ENCODE measurements at places on chromosomes 7 and 10.

DNA sequence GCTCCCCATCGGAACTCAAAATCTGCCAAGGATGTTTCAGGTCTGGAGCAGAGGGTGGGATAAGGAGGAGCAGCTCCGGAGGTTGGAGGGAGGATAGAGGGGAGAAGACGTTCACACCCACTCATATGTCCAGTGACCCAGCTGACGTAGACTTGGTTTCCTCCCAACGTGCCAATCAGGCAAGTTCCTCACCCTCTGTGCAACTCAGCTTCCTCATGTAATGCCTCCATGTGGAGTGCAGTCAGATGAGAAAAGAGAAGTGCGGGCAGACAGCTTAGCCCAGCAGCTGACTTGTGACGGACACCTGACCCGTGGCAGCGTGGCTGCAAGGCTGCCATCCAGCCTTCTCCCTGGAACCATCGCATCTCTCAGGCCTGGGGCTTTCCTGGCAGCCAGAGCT lies 86.8 kb downstream of the NPTX2 start:
- DNase-seq, result no peak

- DNase-seq, result no peak
Measured at GRCh38 chr7:83614112-83614511, 34.8 kb downstream of the SEMA3E start.

DNA sequence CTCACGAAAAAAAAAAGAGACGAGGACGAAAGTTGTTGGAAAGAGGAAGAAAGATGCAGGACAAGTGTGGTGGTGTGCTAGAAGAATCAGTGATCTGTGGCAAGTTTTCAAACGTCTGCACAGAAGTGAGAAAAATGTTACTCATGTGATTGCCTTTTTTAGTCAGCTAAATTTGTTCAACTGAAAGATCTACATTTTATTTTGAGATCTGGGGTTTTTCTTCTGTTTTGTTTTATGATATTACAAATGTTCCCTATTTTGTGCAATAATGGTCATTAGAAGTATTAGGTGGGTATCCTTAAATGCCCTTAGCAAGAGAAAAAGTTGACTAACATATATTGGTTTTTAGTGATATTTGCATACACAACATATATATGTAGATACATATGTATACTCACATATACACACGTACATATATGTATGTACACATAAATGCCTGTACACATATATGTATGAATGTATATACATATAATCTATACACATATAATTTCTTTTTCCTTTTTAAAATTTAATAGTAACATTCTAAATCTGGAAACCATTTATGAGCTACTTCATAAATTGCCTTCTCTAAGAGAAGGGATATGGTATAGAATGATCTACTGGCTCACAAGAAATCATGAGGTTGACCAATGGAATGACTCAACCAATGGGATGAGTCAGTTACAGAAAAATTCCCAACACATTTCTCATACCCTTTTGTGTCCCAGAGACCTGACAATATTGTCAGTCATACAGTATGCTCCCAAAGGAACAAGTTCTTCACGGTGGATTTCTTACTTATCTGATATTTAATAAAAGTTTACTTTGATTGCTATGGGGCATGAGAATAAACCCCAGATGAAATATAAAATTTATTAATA lies 38.4 kb downstream of the SLC39A12 start:
- DNase-seq, result no peak

GRCh38 chr7:106392590-106392989 lies 107.8 kb upstream of the NAMPT start:
- no peak for DNase-seq

- no peak for DNase-seq
Measured at GRCh38 chr7:158043551-158044481, 543.8 kb downstream of the PTPRN2 start.

- no peak for DNase-seq
Measured at GRCh38 chr10:17693009-17693408, 49.1 kb downstream of the STAM start.

GRCh38 chr7:94676431-94676830 lies 20.5 kb upstream of the SGCE start:
- DNase-seq, result no peak

GRCh38 chr7:18356191-18356645 lies 139.3 kb upstream of the HDAC9 start:
- DNase-seq, result no peak

GRCh38 chr10:97393034-97393573 lies 8.0 kb downstream of the RRP12 start:
- DNase-seq, result no peak

GRCh38 chr7:46450886-46451285 lies 529.8 kb upstream of the IGFBP3 start:
- no peak for DNase-seq

- no peak for DNase-seq
Measured at GRCh38 chr7:69638674-69639073, 40.4 kb downstream of the AUTS2 start.

GRCh38 chr7:139657725-139658124 lies 120.1 kb downstream of the HIPK2 start:
- no peak for DNase-seq

- DNase-seq, result no peak
Measured at GRCh38 chr10:17368708-17369272, 85.6 kb downstream of the ST8SIA6 start.

- DNase-seq, result no peak
Measured at GRCh38 chr7:782718-783449, 49.4 kb upstream of the SUN1 start.

DNA sequence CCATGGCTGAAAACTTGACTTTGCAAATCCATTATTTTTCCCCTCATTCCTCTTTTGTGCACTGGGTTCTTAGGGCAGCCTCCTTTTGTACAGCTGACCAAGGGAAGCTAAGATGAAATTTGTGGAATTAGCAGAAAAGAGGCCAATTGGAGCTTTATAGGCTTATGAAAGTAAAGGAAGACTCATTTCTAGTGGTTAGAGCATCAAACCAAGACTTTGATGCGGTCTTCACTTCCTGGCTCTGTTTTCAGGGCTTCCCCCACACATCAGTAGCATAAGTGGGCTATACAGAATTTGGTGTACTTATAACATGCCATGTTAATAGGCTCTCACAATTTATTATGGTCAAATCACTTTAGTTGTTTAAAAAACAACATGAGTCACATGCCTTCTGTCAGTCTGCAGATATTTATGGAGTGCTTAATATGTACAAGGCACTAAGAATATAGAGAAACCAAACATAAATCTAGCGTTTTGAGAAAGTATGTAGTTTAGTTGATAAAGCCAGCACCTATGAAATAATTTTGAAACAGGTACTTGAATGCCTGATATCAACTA lies 5.7 kb downstream of the AUTS2 start:
- DNase-seq, result peak; percentile 34

DNA sequence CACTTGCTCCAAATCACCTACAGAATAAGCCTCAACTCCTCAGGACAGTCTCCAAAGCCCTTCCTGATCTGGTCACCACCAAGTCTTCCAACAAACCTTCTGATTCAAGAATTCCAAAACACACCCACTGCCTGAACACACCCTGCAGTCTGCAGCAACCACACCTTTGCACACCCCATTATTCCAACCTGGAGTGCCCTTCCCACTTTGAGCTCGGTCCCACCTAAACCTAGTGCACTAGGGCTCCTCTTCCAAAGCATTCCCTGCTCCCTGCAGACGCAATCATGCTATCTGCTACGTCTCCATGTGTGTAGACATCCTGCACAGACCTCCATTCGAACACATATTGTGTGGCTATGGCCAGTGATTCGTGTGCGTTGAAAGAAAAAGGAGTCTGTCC lies 289.3 kb downstream of the GRID1 start:
- DNase-seq, result no peak

DNA sequence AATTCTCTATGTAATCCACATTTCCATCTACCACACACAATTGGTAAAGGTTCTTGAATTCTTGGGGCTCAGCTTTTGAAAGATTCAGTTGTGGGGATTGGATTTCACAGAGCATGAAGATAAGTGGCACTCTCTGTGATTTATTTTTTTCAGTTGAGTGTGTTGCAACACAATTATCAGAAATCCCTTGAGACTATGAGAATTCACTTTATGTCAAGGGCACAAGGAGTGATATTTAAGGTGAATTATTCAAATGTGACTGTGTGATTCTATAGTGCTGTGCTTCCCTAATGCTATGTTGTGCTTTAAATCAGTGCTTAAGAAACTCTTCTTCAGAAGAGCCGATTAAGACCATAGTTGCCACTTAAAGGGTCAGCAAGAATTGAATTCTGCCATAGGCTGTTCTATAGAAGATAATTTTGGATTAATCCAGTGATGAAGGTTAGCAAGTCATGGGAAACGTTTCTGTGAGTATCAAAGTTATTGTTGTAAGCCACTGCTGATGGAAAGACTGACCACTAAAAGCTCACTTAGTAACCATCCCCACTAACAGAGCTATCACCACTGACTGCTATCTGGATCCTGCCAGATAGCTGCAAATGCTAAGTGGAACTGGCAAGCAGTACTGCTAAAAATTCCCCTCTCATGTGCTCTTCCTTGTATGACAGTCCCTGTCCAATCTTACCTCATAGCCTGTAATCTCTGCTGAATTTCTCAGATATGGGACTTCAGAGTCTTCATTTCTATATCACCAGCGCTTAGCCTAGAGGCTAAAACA lies 134.0 kb upstream of the SEMA3D start:
- DNase-seq, result no peak

- DNase-seq, result no peak
Measured at GRCh38 chr7:45394117-45394708, 180.0 kb upstream of the ADCY1 start.

- DNase-seq, result no peak
Measured at GRCh38 chr7:141418066-141418465, 133.1 kb upstream of the AGK start.

DNA sequence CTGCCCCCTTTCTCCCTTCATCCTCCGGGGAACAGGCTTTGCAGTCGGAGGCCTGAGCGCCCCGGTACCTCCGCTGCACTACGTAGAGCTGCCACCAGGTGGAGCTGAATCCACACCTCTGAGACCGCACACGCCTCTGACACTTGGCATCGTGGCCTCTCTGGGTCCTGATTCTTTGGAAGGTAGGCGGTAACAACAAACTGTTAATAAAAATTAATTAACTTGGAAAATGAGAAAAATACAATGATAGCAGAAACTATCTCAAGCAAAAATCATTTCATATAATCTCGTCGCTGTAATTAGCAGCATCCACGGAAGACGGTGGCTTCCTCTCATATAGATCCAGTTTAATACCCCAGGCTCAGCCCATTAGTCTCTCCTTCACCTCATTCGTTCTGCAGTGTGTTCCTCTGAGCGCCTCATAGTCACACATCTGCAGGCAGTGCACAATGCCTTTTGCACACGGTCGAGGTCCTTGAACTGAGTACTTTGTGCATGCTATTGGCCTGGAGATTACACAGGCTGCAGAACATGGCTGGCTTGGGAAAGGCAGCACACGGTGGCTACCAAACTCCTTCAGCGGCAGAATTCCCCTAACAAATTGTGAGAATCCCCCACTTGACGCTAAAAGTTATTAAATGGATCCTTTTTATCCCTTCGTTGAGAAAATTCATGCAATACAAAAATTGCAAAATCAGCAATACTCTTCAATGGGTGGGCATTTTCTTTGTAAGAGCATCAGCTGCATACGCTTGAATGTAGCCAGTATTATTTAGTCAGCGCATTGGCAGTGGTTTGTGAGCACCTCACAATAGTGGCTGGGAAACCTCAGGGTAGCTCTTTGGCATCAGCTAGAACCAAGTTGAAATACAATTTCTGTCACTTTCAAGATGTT lies 18.7 kb downstream of the OR9A2 start:
- peak; percentile 81 for DNase-seq

DNA sequence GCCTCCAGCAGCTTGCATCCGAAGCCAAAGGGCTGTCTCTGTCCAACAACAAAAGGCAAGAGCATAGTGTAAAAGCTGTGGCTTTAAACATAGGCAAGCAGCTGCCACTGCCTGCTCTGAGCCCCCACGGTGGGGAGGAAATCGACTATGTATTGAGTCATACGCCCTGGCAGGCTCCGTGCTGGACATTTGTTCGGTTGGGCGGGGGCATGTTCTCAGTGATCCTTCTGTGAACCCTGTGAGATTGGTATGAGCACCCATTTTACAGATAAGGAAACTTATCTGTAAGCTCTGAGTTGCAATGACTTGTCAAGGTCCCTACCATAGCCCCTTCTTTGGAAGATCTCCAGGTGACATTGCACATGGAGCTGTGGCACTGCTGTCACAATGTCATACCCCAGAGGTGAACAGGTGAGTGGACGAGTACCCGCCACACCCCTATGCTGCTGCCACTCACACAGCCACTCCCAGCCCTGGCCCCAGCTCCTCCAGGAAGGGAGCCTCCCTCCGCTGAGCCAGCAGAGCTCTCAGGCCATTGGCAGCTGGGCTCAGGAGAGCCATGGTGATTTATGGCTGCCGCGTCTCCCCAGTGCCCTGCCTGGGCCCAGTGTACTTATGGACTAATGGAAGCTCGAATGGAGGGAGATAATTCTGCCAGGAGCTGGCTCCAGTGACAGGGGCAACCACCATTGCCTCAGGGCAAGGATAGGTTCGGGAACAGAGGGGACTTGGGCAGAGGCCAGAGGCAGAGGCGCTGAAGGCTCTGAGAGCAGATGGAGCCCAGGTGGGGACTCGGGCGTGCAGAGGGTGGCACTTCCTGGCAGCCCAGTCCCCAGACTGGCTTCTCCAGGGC lies 43.7 kb downstream of the UNC5B start:
- DNase-seq, result no peak

- DNase-seq, result no peak
Measured at GRCh38 chr10:17472481-17473227, 18.3 kb upstream of the ST8SIA6 start.

DNA sequence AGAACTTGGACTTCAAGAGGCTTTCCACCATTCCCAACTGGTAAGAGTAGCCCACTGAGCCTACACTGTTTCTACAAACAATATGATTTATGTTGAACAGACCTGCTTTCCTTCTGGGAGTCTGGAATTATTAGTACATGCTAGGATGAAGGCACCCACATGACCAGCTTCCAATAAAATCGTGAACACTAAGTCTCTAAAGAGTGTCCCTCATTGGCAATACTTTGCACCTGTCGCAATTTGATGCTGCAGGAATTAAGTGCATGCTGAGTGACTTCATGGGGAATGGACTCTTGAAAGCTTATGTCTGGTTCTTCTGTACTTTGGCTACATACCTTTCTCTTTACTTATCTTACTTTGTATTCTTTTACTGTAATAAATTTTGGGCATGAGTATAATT lies 305.2 kb upstream of the GHITM start:
- DNase-seq, result no peak

GRCh38 chr10:125206623-125207022 lies 46.3 kb upstream of the CTBP2 start:
- no peak for DNase-seq
